ENCODE measurements at places on chromosomes 2 and 18.

GRCh38 chr2:24199968-24200590, 25.2 kb downstream of the FAM228A start:
- DNase-seq = no peak

GRCh38 chr2:109225170-109225782, 96.3 kb downstream of the SH3RF3 start:
- no peak for DNase-seq

- no peak for DNase-seq
Measured at GRCh38 chr2:2902547-2903281, 474.9 kb downstream of the EIPR1 start.

- no peak for DNase-seq
Measured at GRCh38 chr2:128686497-128686859, 367.8 kb upstream of the HS6ST1 start.

- DNase-seq = no peak
Measured at GRCh38 chr18:25832001-25832604, 258.3 kb downstream of the SS18 start.

DNA sequence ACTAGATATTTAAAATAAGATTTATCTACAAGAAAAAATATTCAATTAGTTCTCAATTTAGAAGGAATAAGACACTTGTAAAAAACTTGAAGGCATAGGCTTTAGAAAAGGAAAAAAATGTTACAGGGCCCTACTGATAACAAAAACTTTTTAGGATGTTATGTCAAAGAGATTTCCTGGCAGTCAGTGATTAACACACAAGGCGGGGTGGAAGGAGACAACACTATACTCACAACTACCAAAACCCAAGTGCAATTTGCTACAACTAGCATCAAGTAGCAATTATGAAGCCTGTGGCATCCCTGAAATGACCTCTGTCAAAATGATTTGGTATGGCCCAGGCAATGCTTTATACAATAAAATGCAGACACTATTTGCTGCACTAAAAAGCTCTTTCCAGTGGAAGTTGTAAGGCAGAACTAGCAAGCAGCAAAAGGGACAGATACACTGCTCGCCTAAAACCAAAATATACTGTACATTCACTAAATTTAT, 15.3 kb downstream of the STRN start:
- DNase-seq = no peak
